ENCODE measurements at places on chromosomes 6 and 20. TPM values are rescaled to one million over a fixed set of nuclear protein-coding genes. Genes with fewer than 3 reads are reported as not detected.

SRSF12 gene
- 0.14 TPM for total RNA-seq

REM1 gene
- not detected for total RNA-seq

GSTA3 gene
- total RNA-seq, result not detected

FAM217A gene
- not detected for total RNA-seq

PLAGL1 gene
- 16.8 TPM for total RNA-seq

SEMG1 gene
- not detected for total RNA-seq

LY6G6C gene
- not detected for total RNA-seq

PTCRA gene
- not detected for total RNA-seq

BNIP5 gene
- not detected for total RNA-seq

KCNK16 gene
- total RNA-seq, result not detected
